ENCODE measurements at places on chromosomes 7 and 10.

DNA sequence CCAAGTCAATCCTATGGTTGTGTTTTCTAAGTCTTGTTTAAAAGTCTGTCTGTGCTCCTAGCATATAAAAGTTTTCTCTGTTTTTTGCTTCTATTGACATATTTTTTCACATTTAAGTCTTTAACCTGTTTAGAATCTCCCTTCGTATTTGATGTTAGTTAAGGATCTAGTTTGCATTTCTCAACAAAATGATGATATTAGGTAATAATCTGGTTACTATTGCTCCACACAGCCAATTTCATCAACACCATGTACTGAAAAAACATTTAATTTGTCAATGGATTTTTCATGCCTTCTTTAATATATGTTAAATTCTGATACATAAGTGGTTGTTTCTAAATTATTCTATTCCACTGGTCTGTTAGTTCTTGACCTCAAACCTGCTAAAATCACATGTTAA, 17.5 kb upstream of the TSGA13 start:
- no peak for DNase-seq

DNA sequence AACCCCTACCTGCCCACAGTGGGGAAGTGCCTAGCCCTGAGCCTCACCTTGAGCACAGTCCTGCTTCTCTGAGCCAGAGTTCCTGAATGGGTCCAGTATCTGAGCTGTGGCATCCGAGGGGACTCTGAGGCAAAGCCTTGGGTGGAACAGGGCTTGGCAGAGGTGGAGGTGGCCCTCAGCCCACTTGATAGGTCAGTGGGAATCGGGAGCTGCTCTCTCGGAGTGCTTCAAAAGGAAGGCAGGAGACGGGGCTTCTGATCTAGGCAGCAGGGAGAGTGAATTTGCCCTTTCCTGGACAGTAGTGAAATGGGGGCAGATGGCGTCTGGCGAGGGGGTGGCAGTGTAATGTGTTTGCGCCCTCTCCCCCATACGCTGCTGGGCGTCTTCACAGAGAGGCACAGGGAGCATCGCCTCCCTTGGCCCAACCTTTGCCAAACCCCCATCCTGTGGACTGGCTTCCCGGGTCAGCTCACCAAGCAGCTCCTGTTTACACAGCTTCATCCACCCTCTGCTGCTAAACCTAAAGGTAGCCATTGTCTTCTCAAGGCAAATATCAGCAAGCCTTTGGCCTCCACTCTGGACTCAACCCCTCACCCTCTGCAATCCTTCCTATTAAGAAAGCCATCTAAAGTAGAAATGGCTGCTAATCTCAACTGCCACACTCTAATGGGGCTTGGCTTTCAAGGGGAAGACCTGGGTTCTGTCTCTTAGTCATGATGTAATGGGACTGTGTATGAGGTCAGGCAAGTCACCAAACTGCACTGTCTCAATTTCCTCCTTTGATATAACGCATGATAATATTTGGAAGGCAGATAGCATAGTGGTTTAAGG, 21.1 kb upstream of the VDAC2 start:
- no peak for DNase-seq

- DNase-seq, result no peak
Observed at GRCh38 chr10:649445-649797, 40.0 kb downstream of the DIP2C start.

- no peak for DNase-seq
Observed at GRCh38 chr7:191981-192649, at the start of gene FAM20C. TSS of gene FAM20C (plus strand) at chr7:192571. CDS start at chr7:193200, 629 bp downstream.

- DNase-seq, result no peak
Observed at GRCh38 chr7:73606801-73607691, 17.3 kb downstream of the MLXIPL start.

GRCh38 chr10:130300608-130301020, 164.4 kb downstream of the GLRX3 start:
- DNase-seq, result no peak

- no peak for DNase-seq
Observed at GRCh38 chr10:21171936-21172541, 274.9 kb upstream of the NEBL start.

GRCh38 chr10:50373821-50374501, 122.6 kb upstream of the ASAH2 start:
- no peak for DNase-seq

- no peak for DNase-seq
Observed at GRCh38 chr7:21887779-21888178, 57.9 kb downstream of the CDCA7L start.

GRCh38 chr10:103802081-103802480, 53.3 kb downstream of the SH3PXD2A start:
- no peak for DNase-seq

GRCh38 chr10:19595212-19595845, 220.9 kb upstream of the PLXDC2 start:
- DNase-seq, result no peak

GRCh38 chr10:10020945-10021344, 996.7 kb upstream of the CELF2 start:
- DNase-seq, result no peak

DNA sequence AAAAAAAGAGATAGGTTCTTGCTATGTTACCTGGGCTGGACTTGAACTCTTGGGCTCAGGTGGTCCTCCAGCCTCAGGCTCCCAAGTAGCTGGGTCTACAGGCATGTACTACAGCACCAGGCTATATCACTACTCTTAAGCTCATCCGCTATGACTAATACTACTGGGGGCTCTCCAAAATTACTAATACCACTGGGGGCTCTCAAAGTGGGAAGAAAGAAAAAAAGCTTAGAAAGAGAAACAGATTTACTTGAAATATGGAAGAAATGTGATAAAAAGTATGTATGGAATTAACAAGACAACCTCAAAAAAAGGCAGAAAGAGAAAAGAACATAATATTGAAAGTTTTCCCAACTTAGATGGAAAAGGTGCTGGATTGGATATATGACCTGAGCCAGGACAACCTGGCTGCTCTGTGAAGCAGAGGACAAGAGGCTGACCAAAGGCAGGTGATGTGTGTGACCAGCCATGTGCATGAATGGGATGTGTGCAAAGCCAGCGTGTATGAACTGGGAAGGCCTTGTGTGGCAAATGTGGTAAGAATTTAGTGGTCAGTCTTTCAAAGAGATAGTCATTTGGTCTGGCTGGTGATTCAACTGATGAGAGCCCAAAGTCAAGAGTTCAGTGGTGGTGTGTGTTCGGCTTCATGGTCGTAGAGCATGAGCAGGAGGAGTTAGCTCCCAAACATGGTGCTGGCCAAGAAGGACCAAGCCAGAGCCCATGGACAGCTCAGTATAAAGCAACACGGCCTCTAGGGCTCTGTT, 232.4 kb upstream of the KLF14 start:
- peak; percentile 74 for DNase-seq

DNA sequence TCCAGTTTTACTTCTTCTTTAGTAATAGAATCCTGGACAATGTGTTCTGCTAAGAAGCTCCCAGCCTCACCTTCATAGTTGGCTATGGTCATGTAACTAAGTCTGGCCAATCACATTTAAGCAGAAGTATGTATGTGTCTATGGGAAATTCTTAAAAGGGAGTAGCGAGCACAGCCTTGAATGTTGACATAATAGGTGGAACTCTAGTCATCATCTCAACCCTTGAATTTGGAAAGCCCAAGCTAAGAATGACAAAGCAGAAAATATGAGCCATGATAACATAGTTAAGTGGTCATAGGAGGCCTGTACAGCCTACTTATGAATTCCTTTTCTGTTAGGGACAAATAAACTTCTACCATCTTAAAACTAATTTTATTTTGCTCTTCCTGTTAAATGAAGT, 134.1 kb downstream of the MAGI2 start:
- no peak for DNase-seq

DNA sequence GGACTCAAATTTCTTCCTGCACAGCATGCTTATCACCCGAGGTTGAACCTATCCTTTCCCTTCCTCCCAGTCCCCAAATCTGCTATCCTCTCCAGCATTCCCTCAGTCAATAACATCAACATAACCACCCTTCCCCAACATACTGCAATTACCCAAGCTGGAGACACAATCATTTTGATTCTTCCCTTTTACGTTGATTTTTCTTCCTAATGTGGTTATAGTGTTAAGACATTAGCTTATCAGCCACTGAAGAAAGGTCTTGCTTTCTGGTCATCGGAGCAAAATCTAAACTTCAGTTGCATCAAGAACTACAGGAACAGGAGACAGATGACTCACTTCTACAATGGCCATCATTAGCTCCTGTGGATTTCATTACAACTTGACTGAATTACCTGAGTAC, 3.5 kb upstream of the HBP1 start:
- DNase-seq, result no peak

GRCh38 chr10:130141878-130142277, 5.7 kb downstream of the GLRX3 start:
- no peak for DNase-seq

DNA sequence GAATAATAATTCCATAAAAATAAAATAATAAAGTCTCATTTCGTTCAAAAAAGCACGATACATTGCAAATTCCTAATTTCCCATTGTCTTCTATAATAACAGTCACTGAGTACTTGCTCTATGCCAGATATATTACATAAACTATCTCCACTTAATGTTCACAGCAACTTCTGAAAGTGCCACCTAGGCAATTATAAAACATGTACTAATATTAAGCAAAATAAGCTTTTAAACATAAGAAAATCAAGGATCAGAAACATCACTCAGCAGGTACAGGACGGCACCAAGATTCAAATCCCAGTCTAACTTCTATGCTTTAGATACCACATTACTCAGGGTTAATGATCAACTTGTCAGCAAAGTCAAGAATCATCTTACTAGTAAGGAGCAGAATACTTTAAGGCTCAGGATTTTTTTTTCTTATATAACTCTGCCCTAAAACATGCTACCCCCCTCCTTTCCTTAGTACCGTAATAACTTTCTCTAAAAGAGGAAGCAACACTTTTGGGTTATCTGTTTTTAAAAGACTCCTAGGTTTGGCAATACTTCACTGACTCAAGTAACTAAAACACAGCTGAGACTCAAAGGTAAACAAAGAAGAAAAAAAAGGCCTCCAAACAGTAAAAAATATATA, 51.3 kb downstream of the USP6NL start:
- DNase-seq, result no peak

DNA sequence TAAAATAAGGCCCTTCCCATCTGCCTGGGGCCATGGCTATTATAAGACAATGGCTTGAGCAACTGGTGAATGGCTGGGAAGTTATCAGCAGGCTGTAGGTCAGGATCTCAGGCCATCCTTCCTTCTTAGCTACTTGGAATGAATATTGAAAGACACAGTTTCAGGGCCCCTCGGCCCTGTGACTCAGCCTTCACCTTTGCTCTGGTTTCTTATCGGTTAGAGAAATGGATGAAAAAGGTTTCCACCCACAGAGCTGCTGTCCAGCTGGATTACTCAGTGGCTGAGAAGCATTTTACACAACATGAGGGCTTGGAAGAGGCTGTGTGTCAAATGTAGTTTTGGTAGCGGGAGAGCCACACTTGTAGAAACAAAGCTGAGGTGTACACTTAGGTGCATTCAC, 9.4 kb downstream of the ACSL5 start:
- DNase-seq, result peak; percentile 38

GRCh38 chr10:23379686-23380085, 35.1 kb upstream of the C10orf67 start:
- DNase-seq, result no peak

DNA sequence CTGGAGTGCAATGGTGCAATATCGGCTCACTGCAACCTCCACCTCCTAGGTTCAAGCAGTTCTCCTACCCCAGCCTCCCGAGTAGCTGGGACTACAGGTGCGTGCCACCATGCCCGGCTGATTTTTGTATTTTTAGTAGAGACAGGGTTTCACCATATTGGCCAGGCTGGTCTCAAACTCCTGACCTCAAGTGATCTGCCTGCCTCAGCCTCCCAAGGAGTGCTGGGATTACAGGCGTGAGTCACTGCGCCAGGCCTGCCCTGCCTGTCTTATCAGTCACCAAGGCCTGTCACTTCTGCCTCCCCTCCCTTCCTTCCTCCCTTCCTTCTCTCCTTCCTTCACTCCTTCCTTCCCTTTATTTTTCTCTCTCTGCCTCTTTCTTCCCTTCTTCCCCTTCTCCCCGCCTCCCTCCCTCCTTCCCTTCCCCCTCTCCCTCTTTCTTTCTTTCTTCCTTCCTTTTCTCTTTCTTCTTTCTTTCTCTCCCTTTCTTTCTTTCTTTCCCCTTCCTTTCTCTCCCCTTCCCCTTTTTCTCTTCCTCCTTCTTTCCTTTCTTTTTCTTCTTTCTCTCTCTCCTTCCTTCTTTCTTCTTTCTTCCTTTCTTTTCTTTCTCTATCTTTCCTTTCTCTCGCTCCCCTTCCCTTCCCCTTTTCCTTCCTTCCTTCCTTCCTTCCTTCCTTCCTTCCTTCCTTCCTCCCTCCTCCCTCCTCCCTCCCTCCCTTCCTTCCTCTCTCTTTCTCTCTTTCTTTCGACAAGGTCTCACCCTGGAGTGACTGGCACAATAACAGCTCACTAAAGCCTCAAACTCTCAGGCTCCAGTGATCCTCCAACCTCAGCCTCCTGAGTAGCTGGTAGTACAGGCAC, 3.1 kb upstream of the ST7 start:
- no peak for DNase-seq

DNA sequence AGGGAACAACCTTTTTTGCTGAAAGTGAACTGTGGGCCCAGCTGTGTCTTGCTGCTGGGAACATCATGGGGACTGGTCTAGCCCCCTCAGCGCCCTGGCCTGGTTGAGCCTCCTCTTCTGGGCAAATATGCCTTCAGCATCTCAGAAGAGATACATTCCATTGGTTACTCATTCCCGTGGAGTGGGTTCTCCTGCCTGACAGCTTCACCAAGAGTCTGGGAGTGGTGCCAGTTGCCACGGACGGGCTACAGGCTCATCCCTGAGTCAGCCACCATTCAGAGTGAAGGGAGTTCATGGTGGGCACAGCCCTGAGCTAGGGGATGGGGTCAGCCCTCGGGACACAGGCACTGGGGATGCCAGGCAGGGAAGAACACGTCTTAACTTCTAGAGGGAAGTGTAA, 81.9 kb downstream of the RAMP3 start:
- no peak for DNase-seq

- DNase-seq, result no peak
Observed at GRCh38 chr10:1631282-1631681, 106.0 kb downstream of the ADARB2 start.

- peak; percentile 22 for DNase-seq
Observed at GRCh38 chr10:31830887-31831286, 97.7 kb downstream of the ARHGAP12 start.

DNA sequence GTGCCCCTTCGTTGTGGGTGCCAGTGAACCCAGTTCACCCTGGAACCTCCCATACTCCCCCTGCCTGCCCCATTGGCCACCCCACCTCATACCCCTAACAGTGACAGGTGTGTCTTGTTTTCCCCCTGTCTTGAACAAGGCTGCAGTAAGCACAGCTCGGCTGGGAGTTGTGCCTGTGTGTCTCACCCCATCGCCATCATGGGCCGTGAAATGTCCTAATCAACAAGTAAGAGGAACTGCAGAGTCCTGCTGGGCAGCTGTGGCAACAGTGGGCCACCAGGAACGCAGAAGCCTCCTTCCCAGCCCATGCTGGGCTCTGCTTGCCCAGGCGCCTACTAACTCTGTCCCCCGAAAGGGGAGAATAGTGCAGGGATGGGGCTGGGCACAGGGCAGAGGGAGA, 91.6 kb downstream of the C10orf105 start:
- DNase-seq, result no peak

GRCh38 chr10:92993699-92994272, 66.8 kb upstream of the CYP26C1 start:
- DNase-seq, result no peak

All from non-pigmented ciliary epithelial cell (primary cell).